Stimulated activated CD4-positive, alpha-beta T cell treated with anti-CD3 and anti-CD28 coated beads, TNF-alpha, amount 100 ng/mL, for 1 hour (primary cell): ENCODE measurements at places on chromosomes 12 and 14.
A peak's percentile ranks its signal among the peaks of the same experiment; 100 is the strongest.

- DNase-seq, result no peak
Measured at GRCh38 chr12:49008943-49009342, 9.6 kb downstream of the PRKAG1 start.

GRCh38 chr14:100684961-100685360 lies 41.7 kb upstream of the DLK1 start:
- no peak for DNase-seq

GRCh38 chr14:85572845-85573244 lies 42.9 kb downstream of the FLRT2 start:
- no peak for DNase-seq

GRCh38 chr12:91778938-91779400 lies 366.7 kb downstream of the BTG1 start:
- peak; percentile 5 for DNase-seq

DNA sequence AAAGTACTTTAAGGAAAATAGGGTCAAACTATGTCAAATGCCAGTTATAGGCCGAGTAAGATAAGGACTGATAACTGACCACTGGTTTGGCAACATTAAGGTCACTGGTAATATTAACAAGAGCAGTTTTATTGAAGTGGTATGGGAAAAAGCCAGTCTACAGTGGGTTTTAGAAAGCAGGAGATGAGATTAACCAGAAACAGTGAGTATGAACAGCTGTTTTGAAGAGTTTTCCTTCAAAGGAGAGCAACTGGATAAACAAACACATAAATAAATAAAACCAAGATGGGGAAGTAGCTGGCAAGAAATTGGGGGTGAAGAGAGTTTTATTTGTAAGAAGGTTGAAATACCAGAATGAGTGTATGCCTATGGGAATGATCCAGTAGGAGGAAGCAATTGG lies 30.3 kb downstream of the KITLG start:
- no peak for DNase-seq

DNA sequence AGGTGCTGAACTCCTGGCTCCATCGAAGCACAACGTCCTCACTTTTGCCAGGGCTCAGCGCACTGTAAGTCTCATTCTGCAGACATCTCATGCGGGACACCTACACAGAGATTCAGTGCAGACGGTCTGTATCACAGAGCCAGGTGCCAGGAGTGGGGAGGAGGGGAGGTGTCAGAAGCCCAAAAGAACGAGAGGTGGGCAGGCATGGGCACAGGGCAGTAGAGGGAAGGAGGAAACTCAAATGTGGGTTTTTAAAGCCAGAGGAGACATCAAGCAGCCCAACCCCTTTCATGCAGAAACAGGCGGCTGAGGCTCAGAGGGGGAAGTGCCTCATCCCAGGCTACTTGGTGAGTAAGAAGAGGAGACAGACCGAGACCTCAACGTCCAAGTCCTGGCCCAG lies 2.5 kb upstream of the LPAR5 start:
- no peak for DNase-seq

DNA sequence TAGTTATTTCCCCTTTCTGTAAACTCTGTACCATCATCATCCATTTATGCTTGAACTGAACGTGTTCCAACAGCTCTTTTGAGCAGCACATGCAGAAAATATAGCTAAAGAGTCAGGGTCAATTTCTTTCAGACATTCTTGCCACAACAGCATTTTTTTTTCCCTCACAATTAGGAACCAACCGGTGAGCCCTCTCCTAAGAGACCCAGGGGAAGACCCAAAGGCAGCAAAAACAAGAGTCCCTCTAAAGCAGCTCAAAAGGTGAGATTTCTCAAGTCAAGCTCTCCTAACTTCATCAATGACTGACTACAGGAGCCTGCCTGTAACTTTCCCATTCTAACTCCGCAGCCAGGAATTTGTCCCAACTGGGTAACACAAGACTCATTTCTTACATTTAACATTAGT lies 3.5 kb downstream of the HMGA2 start:
- no peak for DNase-seq

- no peak for DNase-seq
Measured at GRCh38 chr12:54734196-54734950, 86.2 kb upstream of the DCD start.

DNA sequence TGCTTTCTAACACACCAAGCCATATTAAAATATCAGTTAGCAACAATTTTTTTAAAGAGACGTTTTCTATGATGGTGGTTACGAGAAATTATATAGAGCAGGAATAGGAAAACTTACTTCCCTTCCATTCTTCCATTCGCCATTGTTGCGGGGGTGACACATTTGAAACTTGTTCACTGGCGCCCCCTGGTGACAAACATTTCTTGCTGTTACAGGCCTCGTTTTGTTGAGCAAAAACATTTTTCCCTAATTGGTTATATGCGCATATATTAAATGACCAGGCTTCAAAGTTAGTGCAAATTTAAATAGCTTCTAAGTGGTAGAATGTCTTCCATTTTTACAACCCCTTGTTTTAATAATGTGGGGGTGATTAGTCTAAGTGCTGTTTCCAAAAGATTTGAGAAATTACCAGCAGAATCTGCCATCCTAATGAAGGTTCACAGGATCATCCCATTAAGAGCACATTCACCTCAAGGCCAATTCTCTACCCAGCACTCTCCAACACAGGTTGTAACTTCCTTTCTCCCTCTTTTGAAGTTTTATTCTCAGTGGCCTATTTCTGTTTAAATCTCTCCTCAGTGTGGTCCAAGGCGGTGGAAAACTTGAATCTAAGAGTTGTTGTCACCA lies 1124.7 kb downstream of the FLRT2 start:
- DNase-seq, result no peak

- no peak for DNase-seq
Measured at GRCh38 chr12:43241986-43242385, 310.0 kb downstream of the ADAMTS20 start.

DNA sequence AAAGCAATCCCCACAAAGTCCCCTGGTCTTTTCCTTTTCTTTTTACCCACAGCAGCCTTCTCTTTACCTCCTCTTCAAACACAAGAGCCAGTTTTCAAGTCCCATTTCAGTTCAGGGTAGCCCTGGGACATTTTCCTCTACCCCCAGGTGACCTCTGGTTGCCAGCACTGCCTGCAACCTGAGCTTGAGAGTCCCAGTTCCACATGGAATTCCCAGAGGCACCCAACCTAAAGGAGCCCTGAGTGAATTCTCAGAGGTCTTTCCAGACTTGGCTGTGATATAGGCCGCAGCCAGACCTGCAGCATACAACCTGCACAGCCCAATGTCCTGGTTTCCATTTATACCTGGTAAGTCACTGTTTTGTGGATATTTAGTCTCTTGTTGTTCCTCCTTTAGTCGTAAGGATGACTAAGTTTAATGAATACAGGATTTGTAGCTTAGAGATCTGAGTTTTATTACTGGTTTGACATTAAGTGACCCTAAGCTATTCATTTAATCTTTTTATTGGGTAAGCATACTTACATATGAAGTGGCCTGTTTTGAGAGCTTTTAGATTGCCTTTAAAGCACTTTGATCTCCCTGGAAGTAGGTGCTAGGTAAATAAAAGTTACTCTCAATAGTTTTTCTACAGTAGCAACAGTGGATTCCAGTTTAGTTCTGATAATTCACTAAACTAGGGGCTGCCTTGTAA lies 159.8 kb downstream of the TGFB3 start:
- DNase-seq, result no peak

DNA sequence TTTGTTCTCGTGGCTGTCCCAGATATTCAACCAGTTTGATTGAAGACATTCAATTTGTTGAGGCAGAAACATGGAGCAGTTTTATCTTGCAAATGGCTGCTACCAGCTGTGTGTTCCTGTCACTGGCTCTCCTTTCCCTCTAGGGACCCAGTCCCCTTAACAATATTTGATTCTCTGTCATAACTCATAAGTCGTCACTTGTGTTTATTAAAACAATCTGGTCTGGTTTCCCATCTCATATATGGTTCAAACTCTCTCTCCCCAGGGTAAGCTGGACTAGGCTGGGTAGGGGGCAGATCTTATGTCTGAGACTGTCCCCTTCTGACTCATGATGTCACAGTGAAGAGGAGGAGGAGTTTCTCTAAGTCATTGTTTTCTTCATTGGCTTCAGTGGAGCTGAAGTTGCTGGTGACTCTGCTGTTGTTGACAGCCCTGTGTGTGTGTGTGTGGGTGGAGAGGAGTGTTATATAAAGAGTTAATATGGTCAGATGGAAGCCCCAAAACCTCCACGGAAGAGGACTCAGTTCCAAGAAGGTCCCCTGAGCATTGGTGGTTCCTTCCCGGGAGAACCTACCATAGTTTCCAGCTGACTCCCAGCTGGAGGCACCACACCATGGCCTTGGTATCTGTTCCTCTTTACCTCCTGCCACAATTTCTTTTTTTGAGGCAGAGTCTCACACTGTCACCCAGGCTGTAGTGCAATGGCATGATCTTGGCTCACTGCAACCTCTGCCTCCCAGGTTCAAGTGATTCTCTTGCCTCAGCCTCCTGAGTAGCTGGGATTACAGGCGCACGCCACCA lies 16.1 kb upstream of the GNG2 start:
- DNase-seq, result no peak

GRCh38 chr14:94374749-94375260 lies 13.6 kb downstream of the SERPINA1 start:
- DNase-seq, result no peak

- DNase-seq, result no peak
Measured at GRCh38 chr14:76832503-76832988, 6.3 kb downstream of the LRRC74A start.

GRCh38 chr12:12128670-12129069 lies 57.9 kb downstream of the BCL2L14 start:
- no peak for DNase-seq

- no peak for DNase-seq
Measured at GRCh38 chr12:71371122-71371521, 68.5 kb upstream of the LGR5 start.

DNA sequence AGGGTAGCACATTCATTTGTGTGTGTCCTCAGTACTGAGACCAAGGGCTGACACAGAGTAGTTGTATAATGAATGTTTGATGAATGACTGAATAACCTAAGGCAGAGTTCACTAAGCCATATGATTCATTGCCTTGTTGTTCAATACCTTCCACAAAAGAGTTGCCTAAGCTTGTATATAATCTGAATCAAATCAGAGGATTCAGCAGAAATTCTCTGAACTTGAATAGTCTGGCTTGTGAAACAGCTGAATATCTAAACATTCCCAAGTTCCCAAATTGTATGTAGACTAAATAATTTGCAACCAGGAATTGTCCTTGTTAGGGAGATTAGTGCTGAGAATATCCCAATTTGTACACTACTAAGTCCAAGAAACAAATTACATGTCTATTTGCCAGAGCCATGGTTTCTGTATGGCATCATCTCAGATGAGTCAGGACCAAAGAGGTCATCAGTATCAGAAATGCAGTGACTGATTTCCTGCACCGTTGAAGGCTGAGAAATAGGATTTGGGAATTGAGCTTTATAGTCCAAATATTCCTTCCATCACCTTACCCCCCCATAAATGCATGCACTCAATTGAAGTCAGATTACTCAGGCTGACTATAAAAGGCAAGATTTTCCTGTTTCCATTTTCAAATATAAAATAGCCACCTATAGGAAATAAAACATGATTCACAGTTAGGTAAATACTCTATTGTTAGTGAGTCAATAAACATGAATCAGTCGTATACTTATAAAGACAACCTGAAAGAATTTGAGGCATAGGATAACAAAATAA lies 168.7 kb downstream of the PHLDA1 start:
- no peak for DNase-seq

- DNase-seq, result no peak
Measured at GRCh38 chr12:129844662-129845220, 59.1 kb downstream of the TMEM132D start.

DNA sequence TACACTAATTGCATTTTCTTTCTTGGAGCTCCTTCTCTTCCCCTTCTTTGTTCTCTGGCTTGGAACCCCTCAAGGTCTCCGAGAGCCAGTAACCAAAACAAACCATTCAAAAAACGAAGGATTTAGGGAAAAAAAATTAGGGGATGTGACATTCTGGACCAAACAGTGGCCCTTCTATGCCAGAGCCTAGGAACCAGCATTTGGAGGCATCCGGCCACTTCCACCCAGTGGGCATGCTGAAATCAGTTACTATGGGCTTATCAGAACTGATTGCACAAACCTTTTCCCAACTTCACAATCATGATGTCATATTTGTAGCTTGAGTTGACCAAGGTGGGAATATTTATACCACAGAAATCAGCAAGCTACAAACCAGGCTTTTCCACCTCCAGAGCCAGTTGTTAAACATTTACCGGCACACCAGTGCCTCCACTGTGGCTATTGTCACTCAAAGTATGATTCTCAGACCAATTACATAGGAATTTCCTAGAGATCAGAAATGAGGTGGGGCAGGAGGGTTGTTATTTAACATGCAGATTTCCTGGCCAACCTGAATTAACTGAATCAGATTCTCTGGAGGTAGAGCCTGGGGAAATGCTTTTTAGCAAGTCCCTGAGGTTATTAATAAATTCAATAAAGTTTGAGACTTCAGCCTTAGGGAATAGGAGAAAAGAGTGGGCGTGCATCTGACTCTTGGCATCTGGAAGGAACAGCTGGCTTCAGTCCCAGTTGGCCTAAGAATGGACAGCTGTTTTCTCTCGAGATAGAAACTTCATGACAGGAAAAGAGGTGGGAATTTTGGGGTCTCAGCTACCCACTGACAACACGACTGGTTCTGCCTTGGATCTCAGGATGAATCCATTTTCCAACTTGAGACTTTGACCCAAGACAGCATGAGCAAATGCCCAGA lies 273.9 kb downstream of the ZFP36L1 start:
- DNase-seq, result no peak

DNA sequence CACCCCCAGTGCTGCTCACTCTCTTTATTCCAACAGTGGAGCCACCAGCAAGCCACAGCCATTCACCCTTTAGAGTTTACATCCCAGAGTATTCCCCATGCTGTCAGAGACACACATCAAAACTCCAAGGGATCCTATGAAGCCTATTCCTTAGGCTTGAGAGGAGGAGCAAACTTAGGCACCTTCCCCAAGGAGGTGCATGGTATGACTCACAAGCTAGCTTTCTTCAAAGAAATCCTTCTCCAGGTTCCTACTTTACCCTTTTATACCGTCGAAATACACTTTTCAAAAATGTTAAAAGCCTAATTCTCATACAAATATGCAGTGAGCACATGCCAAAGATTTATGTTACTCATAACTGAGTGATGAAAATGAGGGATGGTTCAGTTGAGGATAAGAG lies 175.4 kb downstream of the ETNK1 start:
- DNase-seq, result no peak

GRCh38 chr12:103529306-103529705 lies 33.5 kb upstream of the C12orf42 start:
- no peak for DNase-seq

DNA sequence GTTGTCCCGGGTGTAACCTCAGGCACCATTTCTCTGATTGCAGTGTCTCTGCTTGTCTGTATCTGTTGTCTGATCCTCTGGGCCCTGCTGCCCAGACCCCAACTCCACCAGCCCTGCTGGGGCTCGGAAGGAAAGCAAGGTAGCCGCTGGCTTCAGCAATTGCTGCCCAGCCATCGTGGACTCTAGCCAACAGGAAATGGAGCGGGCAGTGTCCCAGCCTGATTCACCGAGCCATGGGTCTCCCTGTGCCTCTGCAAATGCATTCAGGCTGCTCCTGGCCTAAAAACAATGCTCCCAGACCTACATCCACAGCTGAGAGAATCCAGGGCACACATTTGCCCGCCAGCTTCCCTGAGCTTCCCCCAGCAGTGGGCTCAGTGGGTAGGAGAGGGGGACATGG lies 9.2 kb downstream of the TUNAR start:
- DNase-seq, result no peak
